HT1080 (cell line): ENCODE measurements at places on chromosomes 11 and 22.

DNA sequence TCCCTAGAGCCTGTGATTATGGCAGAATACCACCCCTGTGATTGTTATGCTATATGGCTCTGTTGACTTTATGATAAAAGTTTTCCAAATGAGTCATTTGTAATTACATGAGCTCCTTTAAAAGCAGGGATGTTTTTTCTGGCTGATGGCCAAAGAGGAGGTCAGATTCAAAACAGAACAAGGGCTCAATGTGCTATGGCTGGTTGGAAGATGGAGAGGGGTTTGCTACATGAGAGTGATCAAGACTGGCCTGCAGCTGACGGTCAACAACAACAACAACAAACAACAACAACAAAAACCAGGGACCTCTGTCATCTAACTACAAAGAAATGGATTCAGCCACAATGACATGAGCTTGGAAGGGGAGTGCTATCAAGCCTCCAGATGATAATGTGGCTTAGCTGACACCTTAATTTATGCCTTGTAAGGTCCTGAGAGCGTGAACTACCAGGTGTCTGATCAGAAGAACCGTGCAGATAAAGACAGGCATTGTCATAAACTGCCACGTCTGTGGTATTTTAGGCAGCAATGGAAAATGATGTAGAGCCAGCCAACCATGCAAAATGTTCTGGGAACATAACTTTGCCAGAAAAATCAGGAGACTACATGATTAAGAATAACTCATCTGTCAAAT lies 47.2 kb downstream of the PIWIL3 start:
- DNase-seq = peak; percentile 59

GRCh38 chr11:69486773-69487291 lies 5.4 kb downstream of the LINC01488 start:
- no peak for DNase-seq

DNA sequence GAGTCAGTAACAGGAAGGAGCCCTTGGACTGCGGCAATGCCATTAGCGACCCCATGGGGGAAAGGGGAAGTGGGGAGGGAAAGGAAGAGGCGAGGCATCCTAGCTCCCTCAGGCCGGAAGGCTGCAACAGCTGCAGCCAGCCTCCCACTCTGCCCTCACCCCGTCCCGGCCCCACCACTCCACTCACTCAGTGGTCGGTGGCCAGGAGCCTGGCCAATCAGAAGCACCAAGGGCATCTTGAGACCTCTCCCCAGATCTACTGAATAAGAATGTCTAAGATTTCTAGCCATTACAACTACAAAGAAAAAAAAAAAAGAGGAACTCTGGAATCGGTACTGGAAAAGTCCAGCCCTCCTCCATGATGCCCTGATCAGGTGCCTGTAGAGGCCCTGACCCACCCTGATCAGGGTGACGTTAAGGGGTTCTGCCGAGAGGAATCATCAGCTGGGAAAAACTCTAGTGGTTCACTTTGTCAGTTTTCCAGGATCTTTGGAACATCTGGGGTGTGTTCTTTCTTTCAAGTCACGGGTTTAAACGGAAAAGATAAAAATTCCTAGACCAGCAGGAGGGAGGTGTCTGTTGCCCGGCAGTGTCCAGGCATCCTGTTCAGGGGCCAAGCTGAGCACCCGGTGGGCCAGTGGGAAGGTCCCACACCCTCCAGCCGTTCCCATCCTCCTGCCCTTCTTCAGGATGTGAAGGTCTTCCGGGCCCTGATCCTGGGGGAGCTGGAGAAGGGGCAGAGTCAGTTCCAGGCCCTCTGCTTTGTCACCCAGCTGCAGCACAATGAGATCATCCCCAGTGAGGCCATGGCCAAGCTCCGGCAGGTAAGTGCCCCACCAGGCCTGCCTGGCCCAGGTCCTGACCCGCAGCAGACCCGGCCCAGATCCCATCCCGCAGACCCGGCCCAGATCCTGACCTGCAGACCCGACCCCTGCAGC lies 14.4 kb downstream of the OAF start:
- DNase-seq = no peak

DNA sequence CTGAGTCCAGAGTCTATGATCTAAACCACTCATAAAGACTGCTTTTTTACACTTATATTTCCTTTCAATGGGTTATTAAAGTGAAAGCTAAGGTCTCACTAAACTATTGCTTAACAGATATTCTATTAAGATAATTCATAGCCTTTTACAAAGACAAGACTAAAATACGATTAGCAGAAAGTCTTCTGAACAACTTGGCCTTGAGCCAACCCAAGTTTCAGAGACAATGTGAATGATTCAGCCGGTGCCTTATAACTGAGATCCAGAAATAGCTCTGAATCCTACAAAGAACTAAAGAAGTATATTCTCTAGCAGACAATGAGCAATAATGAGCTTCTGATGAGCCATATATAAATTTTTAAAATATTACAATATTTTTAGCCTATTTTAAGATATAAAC lies 41.5 kb upstream of the CARD18 start:
- DNase-seq = peak; percentile 12

DNA sequence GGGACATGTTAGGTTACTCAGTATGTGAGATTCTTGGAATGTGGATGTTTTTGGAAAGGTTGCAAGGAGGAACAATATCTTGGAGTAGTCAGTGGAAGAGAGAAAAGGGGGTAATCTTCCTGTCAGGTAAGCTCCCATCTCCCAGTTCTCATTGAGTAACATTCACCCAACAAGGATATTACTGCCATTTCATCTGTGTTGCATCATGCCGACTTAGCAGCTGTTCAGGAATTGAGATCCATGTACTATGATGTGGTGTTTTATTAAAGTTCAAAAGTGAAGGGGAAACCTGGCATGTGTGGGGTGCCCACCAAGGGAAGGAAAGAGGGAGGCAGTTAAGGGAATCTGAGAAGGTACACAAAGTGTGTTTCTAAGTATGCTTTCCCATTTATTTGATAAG lies 58.4 kb upstream of the RASSF10 start:
- no peak for DNase-seq

- no peak for DNase-seq
Measured at GRCh38 chr11:17415523-17416104, 27.2 kb upstream of the KCNJ11 start.

DNA sequence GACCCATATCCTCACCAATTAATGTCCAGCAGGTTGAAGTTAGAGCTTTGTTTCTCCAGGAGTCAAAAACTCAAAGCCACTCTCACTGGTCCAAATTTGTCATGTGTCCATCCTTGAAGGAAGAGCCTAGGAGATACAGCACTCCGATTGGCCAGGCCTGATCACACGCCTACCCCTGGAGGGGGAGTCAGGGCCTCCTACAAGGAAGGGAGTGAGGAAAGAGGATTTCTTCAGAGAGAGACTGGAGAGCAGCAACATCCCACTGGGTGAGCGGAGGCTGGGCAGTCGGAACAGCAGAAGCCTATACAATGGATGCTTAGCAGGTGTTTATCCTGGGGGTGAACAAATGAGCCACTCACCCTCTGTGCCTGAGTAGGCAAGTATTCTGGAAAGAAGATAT lies 113.9 kb downstream of the TRIM29 start:
- DNase-seq = no peak

DNA sequence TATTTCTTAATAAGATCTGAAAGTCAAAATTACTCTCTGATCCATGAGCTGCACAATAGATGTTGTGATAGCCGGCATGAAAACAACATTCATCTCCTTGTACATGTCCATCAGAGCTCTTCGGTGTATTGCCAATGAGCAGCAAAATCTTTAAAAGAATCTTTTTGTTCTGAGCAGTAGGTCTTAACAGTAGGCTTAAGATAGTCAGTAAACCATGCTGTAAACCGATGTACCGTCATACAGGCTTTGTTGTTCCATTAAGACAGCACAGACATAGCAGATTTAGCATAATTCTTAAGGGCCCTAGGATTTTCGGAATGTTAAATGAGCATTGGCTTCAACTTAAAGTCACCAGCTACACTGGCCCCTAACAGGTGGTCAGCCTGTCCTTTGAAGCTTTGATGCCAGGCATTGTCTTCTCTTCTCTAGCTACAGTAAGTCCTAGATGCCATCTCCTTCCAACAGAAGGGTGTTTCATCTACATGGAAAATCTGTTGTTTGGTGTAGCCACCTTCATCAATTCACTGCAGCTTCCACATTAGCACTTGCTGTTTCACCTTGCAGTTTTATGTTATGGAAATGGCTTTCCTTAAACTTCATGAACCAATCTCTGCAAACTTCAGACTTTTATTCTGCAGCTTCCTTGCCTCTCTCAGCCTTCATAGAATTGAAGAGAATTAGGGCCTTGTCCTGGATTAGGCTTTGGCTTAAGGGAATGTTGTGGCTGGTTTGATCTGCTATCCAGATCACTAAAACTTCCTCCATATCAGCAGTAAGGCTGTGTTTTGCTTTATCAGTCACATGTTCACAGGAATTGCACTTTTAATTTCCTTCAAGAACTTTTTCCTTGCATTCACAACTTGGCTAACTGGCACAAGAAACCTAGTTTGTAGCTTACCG lies 28.4 kb downstream of the RRP8 start:
- DNase-seq = no peak

DNA sequence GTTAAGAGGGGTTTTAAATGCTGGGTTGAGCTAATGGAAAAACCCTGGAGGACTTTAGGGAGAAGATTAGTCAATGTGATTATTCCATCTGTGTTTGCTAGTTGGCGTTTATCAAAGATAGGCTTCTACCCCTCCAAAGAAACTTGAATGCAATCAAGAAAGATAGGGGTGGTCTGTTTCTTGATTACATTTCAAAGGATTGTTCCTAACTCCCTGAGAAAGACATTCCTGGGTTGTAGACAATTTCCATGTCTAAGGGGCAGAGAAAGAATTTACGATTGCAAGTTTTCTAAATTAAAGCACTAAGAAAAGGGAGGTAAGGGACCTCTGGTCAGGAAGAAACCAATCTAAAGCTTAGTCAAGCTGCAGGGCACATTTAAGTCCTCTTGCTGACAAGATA lies 2268.7 kb downstream of the LRRC4C start:
- no peak for DNase-seq

DNA sequence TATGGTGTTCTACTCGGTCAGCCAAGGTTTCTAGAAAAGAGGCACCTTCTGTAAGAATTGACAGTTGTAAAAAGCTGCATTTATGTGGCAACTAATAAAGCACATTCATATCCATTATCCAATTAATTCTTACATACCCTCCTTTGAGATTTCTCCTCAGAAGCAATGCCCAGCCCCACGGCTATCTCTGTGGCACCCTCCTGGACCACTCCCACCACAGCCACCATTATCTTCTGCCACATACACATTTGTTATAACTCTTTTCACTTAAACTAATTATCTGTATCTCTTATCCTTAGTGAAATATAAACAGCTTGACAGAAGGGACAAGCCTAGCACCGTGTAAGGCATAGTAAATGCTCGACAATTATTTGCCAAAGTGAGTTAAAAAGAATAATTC lies 48.5 kb downstream of the PAK1 start:
- no peak for DNase-seq

GRCh38 chr11:73452726-73453125 lies 76.5 kb downstream of the RELT start:
- no peak for DNase-seq

- peak; percentile 8 for DNase-seq
Measured at GRCh38 chr11:120392793-120393192, 56.6 kb downstream of the ARHGEF12 start.

- no peak for DNase-seq
Measured at GRCh38 chr11:67433536-67434394, 3.7 kb downstream of the PTPRCAP start.

DNA sequence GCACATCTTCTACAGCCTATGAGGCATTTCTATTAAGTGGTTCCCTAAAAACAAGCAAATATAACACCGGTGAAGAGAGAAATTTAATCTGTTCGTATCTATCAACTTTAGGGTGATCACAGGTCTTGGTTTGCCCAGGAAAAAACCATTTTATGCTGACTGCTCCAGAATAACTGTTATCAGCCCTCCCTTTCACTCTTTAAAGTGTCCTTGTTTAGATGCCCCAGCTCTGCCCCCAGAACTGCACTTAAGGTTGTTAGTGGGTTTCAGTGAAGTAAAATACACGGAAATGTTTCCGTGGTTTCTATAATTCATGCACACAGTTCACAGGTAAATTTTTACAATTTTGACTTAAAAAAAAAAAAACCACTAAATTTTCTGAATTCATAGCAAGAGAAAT lies 70.0 kb downstream of the NARS2 start:
- no peak for DNase-seq

GRCh38 chr11:45021692-45022141 lies 71.0 kb upstream of the TP53I11 start:
- no peak for DNase-seq

- DNase-seq = peak; percentile 70
Measured at GRCh38 chr11:14376920-14377319, 17.9 kb upstream of the RRAS2 start.

DNA sequence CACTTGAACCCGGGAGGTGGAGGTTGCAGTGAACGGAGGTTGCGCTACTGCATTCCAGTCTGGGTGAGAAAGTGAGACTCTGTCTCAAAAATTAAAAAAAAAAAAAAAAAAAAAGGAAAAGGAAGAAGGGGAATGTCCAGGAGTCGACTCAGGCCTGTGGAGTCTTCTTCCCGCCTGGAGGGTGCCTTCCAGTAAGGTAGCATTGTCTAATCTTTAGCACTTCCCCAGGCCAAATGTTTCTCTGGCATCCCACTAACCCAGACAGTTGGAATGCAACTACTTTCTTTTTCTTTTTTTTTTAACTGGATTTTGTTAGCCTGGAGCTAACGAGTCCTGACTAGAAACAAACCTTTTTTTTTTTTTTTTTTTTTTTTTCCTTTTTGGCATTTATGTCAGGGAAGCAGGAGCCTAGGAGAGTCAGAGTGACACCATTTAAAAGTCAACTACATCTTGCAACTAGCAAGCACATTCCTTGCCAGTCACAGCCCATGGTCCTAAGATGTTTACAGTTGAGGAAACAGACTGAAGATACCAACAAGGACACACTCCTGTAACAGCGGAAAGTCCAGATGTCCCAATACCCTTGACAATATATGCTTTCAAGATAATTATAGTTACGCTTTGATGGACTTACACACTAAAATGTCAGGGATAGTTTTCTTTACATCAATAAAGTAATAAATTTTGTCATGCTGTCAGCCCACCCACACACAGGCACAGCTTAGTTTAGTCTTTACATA lies 10.6 kb downstream of the PLET1 start:
- no peak for DNase-seq

GRCh38 chr22:27976586-27976985 lies 57.5 kb upstream of the PITPNB start:
- DNase-seq = no peak

GRCh38 chr11:116835042-116835772 lies 2.2 kb downstream of the APOA1 start:
- DNase-seq = no peak

DNA sequence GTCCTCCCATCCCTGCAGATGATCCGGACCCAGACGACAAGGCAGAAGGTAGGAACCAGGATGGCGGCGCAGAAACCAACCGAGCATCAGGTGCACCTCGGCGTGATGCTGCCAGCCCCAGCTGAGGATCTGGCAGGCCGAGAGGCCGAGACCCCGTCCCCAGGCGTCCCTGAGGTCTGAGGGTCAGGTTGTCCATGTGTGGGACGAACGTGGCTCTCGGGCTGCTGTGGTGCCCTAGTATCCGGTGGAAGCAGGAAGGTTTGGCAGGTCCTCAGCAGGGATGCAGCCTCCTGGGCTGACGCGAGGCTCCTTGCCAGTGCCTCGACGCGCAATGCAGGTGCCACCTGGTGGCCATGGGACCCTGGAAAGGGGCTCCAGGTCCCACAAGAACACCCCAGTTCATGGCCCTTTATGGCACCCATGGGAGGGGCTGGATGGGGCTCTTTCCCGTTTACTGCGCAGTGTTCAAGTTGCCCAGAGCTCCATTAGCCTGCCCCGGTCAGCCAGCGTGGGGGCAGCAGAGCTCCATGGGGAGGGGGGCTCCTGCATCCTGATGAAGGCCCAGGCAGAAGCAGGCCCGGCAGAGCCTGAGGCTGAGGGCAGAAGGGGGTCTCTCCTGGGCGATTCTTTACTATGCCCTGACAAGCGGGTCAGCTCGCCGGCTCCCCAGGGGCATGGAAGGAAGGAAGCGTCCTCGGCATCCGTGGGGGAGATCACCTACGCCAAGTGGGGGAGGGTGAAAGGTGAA lies 129.9 kb downstream of the CTTN start:
- DNase-seq = no peak
